ENCODE measurements at places on chromosomes 13 and 19. TPM values are rescaled to one million over a fixed set of nuclear protein-coding genes. Genes with fewer than 3 reads are reported as not detected.

DNA sequence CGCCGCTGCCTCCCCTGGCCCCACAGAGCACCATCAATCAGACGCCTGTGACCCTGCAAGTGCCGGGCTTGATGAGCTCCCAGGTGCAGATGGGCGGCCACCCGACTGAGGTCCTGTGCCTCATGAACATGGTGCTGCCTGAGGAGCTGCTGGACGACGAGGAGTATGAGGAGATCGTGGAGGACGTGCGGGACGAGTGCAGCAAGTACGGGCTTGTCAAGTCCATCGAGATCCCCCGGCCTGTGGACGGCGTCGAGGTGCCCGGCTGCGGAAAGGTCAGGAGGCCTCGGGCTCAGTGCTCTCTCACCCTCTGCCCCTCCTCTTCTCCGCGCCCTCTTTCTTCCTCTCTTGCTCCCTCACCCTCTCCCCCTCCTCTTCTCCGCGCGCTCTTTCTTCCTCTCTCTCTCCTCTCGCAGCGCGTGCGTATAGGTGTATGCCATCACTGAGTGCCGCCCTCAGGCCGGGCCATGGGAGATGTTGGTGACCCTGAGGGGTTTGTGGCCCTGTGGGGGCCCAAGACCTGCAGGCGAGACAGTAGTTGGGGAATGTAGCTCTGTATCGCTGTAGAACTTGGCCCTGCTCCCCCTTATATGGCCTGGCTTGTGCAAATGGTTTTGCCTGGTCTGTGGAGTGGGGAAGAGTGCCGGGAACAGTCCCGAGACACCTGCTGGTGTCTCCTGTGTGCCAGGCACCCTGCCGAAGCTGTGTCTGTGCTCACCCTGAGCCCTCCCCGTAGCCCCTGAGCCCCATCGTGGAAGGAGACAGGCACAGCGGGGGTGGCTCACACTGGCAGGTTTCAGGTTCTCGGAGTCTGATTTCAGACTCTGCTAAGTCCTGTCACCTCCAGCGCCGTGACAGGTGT, 5.4 kb upstream of the EPN1 start:
- no peak overlapping the region for H3K4me3 ChIP-seq
- peaks cover 23% of the 10 kb centered on the region for H3K4me1 ChIP-seq

- H3K36me3 ChIP-seq, result no peaks in the 10 kb centered on the region
- H3K27me3 ChIP-seq, result no peaks in the 10 kb centered on the region
- no peak overlapping the region for H3K4me3 ChIP-seq
- no peak for DNase-seq
- no peak overlapping the region for H3K27ac ChIP-seq
Measured at GRCh38 chr13:46520166-46520565, 32.8 kb upstream of the LRCH1 start.

DNA sequence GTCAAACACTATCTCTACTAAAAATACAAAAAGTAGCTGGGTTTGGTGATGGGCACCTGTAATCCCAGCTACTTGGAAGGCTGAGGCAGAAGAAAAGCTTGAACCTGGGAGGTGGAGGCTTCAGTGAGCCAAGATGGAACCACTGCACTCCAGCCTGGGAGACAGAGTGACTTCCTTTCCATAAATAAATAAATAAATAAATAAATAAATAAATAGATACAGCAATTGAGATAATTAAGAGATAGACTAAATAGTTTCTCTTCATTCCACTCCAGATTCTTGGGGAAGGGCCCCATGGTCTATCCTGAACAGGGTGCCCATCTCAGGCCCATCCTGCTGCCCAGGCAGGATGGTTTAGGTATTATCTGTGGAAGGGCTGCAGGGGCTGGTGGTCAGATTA, 24.0 kb upstream of the FARP1 start:
- H3K4me3 ChIP-seq, result no peak overlapping the region
- H3K27ac ChIP-seq, result no peak overlapping the region
- H3K4me1 ChIP-seq, result no peaks in the 10 kb centered on the region
- no peaks in the 10 kb centered on the region for H3K36me3 ChIP-seq
- DNase-seq, result no peak

GRCh38 chr19:17183858-17184321, 31.3 kb upstream of the USE1 start:
- peak overlapping the region; percentile 92 for H3K4me3 ChIP-seq
- DNase-seq, result peak; percentile 58
- H3K4me1 ChIP-seq, result peaks cover 31% of the 10 kb centered on the region
- H3K27ac ChIP-seq, result peak overlapping the region; percentile 88
- no peaks in the 10 kb centered on the region for H3K27me3 ChIP-seq
- peaks cover 11% of the 10 kb centered on the region for H3K36me3 ChIP-seq

DNA sequence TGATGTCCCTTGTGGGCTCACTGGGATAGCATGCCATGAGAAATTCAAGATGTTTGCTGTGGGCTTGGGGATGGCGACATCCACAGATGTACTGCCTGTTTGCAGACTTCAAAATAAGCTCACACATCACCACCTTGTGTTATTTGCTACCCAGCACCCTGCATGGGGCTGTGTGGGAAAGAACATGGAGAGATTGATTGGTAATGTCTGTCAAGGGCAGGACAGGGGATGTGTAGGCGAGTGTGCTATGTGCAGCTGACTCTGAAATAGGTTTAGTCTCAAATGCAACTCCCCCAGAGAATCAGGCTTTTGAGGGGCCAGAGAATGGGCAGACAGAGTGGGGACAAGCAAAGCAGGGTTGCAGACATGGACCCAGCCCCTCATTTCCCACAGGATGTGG, 24.7 kb downstream of the PNPLA6 start:
- no peak for DNase-seq
- no peaks in the 10 kb centered on the region for H3K27me3 ChIP-seq
- H3K4me1 ChIP-seq, result peaks cover 3% of the 10 kb centered on the region
- H3K36me3 ChIP-seq, result peaks cover 5% of the 10 kb centered on the region

DNA sequence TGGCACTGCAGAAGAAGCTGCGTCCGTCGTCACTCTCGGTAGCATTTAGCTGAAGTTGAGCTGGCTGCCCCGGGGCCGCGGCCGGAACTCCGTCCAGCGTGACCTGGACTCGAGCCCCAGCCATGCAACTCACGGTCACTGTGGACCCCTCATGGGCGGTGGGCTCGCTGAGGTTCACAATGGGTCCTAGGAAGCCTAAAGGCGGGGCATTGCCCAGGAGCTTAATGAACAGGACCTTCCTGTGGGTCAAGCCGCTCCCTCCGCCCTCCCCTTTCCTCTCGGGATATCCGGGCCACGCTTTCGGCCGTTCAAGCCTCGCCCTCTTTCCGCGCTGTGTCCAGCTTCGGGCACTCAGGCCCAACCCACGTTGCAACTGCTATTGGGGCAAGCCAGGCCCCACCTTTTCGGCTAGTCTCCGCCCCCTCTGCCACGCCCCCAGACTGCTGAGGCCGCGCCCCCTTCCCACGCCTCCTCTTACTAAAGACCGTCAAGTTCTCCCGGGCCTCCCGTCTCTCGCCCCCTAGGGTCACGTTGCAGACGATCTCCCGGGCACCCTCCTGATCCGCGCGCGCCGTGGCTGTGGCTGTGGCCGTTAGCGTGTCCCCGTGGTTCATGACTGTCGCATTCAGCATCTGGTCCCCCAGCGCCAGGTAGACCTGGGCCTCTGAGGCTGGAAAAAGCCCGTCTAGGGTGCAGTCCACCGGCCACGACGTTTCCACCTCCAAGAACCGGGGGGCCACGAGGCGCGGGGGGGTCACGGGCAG, 1.4 kb upstream of the RAVER1 start:
- no peak overlapping the region for H3K4me3 ChIP-seq
- peaks cover 63% of the 10 kb centered on the region for H3K4me1 ChIP-seq
- no peak overlapping the region for H3K27ac ChIP-seq
- no peaks in the 10 kb centered on the region for H3K27me3 ChIP-seq
- no peak for DNase-seq

DNA sequence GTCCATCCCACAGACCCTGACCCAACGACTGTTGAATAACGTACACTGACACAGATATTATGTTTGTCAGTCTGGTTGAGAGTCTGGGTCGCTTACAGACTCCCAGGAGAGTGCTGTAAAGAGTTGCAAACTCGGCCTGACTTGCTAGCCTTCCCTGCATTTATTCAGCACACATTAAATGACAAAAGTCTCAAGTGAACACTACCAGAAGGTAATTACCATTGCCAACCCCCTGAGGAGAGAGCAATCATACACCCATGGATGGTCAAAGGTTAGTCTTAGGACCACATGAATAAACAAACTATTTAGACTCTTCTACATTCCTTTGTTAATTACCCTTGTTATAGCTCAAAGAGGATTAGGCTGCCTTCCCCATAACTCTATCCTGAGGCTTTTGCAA, 1048.6 kb downstream of the PCDH17 start:
- H3K27me3 ChIP-seq, result no peaks in the 10 kb centered on the region
- no peak overlapping the region for H3K27ac ChIP-seq
- H3K4me1 ChIP-seq, result no peaks in the 10 kb centered on the region

Gene KLK2
- 0.36 TPM for polyA plus RNA-seq

DNA sequence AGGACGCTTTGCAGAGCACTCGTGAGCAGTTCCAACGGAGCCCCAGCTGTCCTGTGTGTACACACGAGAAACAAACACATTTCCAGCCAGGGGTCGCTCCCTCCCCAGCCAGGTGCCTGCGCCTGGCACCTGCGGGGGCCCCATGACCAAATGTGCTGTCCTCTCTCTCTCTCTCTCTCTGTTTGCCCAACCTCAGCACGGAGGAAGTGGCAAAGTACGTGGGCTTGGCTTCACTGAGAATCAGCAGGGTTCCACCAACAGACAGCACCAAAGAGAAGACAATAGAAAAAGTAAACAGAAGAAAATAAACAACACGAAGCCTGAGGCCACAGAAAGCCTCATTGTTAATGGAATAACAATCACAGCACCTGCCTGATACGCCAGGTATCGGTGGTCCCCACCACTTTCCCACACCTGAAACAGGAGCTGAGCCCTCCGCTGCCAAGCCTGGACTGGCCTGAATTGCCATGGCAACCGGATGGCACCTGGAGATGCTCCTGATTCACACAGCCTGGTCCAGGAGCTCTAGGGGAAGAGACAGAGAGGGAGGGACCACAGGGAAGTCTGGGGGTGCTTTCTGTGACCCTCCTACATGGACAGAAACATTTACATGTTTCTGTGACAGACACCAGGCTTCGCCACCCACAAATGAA, 103.9 kb upstream of the CACNA1A start:
- H3K36me3 ChIP-seq, result no peaks in the 10 kb centered on the region
- no peak overlapping the region for H3K4me3 ChIP-seq
- no peak overlapping the region for H3K27ac ChIP-seq
- DNase-seq, result no peak
- no peaks in the 10 kb centered on the region for H3K4me1 ChIP-seq
- peaks cover 16% of the 10 kb centered on the region for H3K27me3 ChIP-seq

Gene CLDN10
- polyA plus RNA-seq, result not detected

- peaks cover 12% of the 10 kb centered on the region for H3K36me3 ChIP-seq
- H3K4me1 ChIP-seq, result no peaks in the 10 kb centered on the region
- H3K27me3 ChIP-seq, result no peaks in the 10 kb centered on the region
- peak overlapping the region; percentile 71 for H3K27ac ChIP-seq
- no peak overlapping the region for H3K4me3 ChIP-seq
- no peak for DNase-seq
Measured at GRCh38 chr19:46945694-46946489, 73.7 kb upstream of the NPAS1 start.

Gene ZNF177
- polyA plus RNA-seq, result 1.6 TPM
